Nucleus accumbens (tissue), 56 donors: ENCODE measurements at places on chromosomes 1 and 21.

DNA sequence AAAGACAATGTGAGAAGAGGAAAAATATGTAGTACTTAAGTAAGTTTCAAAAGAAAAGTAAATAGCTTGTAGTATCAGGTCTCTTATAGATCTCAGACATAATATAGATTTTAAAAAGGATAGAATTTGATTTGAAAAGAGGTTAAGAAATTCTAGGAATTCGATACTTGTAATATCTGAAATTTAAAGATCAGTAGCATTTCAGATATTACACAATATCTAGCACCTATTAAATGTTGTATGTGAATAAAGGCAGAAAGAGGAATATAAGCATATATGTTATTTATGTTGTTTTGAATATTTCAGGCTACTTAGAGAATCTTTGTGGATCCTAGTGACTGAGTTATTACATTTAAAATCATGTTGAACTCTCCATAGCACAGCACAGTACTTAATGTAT lies 35.0 kb upstream of the METTL18 start:
- DNase-seq = no peak

- no peak for DNase-seq
These were observed 64.5 kb upstream of the ROR1 start for GRCh38 chr1:63709267-63709828.

DNA sequence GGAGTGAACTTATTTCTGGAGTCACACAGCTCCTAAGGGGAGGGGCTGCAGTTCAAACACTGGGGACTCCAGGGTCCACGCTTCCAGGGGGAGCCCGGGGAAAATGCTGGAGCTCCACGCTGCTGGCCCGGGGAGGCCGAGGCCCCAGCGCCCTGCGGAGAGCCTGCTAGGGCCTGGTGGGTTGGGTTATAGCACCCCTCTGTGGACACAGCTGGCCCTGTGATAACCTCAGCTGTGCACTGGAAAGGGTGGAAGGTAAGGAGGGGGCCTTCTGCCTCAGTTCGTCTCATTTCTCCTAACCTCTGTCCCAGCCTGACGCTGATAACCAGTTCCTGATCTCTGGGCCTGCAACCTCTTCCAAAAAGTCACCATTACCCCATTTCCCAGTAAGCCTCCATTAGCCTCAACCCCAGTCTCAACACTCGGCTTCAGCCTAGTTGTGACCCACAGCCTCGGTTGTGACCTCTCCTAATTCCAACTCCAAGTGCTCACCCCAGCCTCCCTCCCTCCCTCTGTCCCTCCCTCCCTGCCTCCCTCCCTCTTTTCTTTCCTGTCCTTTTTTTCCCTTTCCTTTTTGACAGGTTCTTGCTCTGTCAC lies 7.1 kb downstream of the NBL1 start:
- DNase-seq = no peak

- no peak for DNase-seq
These were observed 58.5 kb upstream of the BCL10 start for GRCh38 chr1:85334962-85335361.

GRCh38 chr1:66405061-66405460 lies 128.9 kb upstream of the SGIP1 start:
- DNase-seq = no peak
